ENCODE measurements at places on chromosomes 1 and 21.

GRCh38 chr21:17501107-17502006 lies 11.5 kb upstream of the CXADR start:
- no peak for DNase-seq

- no peak for DNase-seq
These were observed 19.4 kb upstream of the KCNE1 start for GRCh38 chr21:34531399-34531798.

GRCh38 chr1:78061825-78062523 lies 16.2 kb downstream of the GIPC2 start:
- no peak for DNase-seq

- DNase-seq: no peak
These were observed 13.3 kb downstream of the TGFBR3 start for GRCh38 chr1:91872559-91873081.

DNA sequence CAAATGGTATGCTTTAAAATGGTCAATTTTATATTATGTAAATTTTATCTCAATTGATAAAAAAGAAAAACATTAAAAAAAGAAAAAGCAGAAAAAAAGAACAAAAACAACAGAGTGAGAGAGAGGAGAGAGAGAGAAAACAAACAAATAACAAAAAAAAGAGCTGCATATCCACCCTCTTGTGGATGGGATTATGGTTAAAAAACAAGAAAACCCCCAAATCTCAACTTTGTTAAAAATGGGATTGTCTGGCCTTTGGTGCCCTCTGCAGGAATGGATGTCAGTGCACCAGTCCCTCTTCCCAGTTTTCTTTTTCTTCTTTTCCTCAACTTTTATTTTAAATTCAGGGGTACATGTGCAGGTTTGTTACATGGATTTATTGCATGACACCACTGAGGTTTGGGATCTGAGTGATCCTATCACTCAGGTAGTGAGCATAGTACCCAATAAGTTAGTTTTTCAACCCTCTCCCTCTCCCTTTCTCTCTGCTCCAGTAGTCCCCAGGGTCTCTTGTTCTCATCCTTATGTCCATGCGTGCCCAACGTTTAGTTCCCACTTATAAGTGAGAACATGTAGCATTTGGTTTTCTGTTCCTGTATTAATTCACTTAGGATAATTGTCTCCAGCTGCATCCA lies 28.1 kb downstream of the RNF187 start:
- no peak for DNase-seq

GRCh38 chr1:15256584-15256983 lies 9.6 kb downstream of the FHAD1 start:
- DNase-seq: no peak

GRCh38 chr1:156894001-156894400 lies 483 bp downstream of the PEAR1 start:
- DNase-seq: no peak

GRCh38 chr1:191641420-191642260 lies 516.6 kb upstream of the RGS18 start:
- DNase-seq: no peak

- DNase-seq: no peak
These were observed 5.8 kb downstream of the OLIG1 start for GRCh38 chr21:33075596-33076195.

DNA sequence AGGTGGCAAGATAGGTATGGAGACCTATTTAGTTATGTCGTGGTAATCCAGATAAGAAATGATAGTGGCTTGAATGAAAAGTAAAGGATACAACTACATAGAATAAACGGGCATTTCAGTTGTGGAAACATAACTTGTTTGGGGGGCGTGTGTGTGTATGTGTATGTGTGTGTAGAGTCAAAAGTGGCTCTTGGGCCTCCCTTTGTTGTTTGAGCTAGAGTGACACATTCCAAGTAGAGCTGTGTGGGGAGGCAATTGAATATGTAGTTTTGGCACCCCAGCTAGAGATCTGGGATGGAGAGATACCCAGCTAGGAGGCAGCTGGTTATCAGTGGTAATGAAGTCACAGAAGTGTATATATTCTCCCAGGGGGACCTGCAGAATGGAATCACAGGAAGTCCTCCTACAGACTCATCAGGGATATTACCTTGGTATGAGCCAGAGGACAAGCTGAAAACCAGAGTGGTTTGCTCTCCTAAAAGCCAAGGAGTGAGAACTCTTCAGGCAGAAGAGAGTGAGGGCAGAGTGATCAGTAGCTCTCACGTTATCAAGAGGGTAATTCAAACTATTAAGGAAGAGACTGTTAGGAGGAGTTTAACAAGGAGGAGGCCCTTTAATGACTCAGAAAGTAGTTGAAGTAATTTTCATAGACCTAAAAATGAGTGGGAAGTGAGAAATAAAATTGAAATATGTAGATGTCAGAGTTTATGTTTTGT lies 5.1 kb downstream of the CR1L start:
- no peak for DNase-seq

GRCh38 chr1:31755850-31756492 lies 8.2 kb downstream of the ADGRB2 start:
- DNase-seq: no peak

DNA sequence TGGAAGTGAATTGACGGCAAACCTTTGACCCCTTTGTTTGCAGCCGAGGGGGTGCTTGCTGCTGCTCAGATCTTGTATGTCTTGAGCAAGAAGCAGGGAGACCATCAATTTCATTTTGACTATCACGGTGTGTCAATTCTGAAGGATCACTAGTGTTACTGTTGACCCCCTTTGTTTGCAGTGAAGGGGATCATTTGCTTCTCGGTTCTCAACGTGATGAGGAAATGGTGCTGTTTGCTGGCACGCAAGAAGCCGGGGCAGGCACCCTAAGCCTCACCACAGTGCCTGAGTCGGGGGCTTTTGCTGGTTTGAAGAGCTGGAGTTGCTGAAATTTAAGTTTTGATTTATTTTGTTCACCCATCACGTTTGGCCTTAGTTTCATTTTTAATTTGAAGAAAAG lies 7.5 kb downstream of the RBM15 start:
- no peak for DNase-seq

DNA sequence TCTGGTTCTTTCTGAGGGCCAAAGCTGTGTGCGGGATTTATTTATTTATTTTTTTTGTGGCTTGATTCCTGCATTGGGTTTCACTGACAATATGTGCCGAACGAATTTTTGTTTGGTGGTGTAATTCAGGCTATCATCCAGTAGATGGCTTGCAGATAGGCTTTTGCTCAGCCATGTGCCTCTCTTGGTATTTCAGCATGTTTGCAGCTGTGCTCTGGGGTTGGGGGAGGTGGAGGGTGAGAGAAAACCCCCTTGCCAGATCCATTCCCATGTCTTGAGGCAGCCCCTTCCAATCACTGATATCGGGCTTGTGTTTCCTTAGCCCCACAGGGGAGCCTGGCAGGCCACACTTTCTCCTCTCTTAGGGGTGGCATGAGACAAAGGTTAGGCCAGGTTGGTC lies 302.4 kb downstream of the PTGER3 start:
- DNase-seq: no peak

- no peak for DNase-seq
These were observed 62.1 kb upstream of the CD55 start for GRCh38 chr1:207259391-207259790.

DNA sequence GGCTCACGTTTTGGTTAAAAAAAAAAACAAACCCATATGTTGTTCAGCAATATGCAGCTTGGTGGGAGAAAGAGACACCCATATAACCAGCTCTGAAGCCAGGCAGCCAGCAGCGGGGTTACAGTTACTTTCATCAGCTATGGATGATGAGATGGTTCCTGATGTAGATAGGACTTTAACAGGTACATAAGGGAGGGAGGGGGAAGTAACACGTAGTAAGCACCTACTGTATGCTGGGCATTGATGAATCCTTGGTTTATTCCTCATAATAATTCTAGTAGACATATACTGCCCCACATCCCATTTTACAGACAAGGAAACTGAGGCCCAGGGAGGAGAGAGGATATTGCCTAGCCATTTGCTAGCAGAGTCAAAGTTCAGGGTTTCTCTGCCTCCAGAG lies 2.0 kb downstream of the SLC1A7 start:
- no peak for DNase-seq

- DNase-seq: no peak
These were observed 116.3 kb downstream of the AK5 start for GRCh38 chr1:77398152-77398551.

- no peak for DNase-seq
These were observed 52.5 kb downstream of the DISC1 start for GRCh38 chr1:231679109-231679508.

GRCh38 chr1:157302199-157302497 lies 164.0 kb upstream of the ETV3 start:
- no peak for DNase-seq

GRCh38 chr1:183575606-183576005 lies 14.7 kb downstream of the NCF2 start:
- no peak for DNase-seq

DNA sequence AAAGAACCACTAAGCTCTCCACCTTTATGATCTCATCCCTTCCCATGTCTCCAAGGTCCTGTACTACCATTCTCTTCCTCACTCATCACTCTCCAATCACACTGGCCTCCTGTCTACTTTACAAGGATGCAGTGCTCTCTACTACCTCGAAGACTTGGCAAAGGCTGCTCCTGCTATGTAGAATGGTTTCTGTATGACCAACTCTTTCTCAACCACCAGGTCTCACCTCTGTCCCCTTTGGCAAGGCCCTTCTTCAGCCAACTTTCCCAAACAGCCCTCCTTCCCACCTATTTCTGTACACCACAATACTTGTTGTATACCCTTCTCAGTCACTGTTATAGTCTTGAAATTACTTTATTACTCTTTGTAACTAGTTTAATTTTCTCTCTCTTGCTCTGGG lies 41.2 kb downstream of the FYB2 start:
- DNase-seq: no peak

DNA sequence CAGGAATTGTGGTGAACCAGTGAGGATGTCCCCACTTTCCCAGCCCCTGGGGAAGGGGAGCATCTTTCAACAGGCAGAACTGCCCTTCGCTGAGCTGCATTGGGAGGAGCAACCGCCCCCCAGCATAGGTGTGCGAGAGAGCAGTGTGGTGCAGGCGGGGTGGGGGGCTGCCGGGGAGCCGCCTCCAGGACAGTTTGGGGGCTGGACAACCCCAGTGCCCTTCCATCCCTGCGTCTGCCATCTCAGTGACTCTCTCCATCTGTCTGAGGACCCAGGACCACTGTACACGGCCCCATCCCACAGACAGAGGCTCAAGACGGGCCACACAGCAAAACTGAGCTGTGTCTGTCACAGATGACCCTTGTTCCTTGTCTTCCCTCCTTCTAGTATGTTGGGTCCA lies 14.2 kb downstream of the PODN start:
- DNase-seq: no peak

DNA sequence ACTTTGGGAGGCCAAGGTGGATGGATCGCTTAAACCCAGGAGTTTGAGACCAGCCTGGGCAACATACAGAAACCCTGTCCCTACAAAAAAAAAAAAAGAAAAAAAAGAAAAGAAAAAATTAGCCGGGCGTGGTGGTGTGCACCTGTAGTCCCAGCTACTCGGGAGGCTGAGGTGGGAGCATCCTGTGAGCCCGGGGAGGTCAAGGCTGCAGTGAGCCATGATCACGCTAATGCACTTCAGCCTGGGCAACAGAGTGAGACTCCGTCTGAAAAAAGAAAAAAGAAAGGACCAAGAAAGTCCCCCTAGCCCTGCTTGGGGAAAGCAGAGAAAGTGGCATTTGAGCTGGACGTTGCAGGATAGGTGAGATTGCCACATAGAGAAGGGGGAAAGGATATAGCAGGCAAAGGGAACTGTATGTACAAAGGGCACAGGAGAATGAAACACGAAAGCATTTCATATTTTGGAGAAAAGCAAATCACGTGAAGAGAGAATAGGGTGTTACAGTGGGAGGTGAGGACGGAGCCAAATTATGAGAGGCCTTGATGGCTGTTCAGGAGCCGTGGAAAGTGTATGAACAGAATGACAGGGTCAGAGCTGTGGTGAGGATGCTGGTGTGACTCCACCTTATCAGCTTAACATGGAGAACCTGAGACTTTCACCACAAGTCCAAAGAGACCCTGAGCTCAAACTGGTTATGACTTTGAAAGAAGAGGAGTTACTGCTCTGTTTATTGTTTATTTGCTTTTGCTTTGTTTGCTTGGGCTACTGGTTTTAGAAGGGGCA lies 19.5 kb upstream of the LRIG2 start:
- DNase-seq: no peak

- DNase-seq: no peak
These were observed 55.7 kb downstream of the LRRC8C start for GRCh38 chr1:89688607-89689006.

- DNase-seq: no peak
These were observed 5.8 kb downstream of the ZMYND12 start for GRCh38 chr1:42450061-42450460.

GRCh38 chr1:202143011-202143767 lies 1.3 kb downstream of the ARL8A start:
- no peak for DNase-seq

- DNase-seq: no peak
These were observed 784.5 kb downstream of the USP25 start for GRCh38 chr21:16514316-16514715.

- DNase-seq: no peak
These were observed 17.4 kb downstream of the PDXK start for GRCh38 chr21:43736224-43736883.

- DNase-seq: no peak
These were observed 806.2 kb downstream of the PLA2G4A start for GRCh38 chr1:187634940-187635339.

- no peak for DNase-seq
These were observed 824.7 kb downstream of the USP25 start for GRCh38 chr21:16554503-16554902.

GRCh38 chr1:212915245-212916091 lies 34.9 kb upstream of the VASH2 start:
- no peak for DNase-seq

DNA sequence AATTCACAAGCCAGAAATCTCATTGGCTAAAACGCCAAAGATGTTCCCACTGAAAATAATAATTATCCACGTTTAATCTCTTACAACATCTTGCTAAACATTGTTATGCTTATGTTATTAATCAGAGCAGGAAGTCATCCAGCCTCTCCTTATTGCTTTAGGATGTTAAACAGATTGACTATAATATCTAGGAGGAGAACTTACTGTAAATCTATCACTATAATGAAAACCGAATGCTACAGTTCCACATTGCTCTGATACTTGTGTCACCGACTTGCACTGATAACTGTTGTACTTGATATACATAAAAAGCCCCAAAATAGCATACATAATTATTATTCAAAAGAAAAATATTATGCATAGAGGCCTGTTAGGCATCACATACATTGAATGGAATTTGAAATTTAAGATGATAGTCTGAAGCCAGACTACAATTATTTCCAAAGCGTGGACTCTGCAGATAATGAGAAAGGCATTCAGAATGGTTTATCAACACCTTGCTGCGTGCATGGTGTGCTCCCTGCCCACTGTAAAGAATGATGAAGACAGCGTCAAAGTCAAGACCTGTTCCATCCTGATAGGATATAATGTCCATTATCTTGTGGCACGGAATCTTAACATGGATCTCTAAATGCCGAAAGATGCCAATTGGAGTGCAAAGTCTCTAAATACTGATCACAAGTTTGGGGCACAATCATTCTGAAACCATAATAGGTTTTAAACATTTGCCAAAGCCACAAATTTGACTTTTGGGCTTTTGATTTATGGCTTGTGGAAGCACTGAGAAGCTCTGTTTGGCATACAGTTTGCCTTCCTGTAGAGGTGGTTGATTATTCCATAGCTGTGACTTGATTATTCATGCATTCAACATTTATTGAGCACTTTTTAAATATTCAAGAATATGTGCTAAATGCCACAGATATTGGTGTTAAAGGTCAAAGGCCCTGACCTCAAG lies 71.3 kb downstream of the CRB1 start:
- DNase-seq: no peak

All from stimulated activated CD4-positive, alpha-beta T cell treated with anti-CD3 and anti-CD28 coated beads, Interleukin-1b, Interleukin-23, amount 100 ng/mL, for 1 hour (primary cell).